Fibroblast of skin of right biceps (primary cell): ENCODE measurements at places on chromosomes 2 and 18.

DNA sequence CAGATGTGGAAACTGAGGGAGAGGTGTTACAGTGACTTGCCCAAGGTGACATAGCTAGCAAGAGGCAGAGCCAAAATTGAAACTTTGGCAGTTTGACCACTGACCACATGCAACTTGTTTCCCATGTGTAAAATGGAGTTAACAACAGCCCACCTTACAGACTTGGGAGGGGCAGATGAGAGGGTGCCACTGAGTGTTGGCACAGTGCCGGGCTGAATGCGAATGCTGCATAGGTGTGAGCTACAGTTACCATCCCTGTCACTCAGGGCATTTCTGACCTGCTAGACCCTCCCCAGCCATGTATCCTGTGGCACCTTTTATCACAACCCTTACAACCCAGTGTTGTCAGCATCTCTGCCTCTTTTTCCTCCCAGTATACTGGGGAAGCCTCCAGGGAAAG, 10.8 kb downstream of the SMARCAL1 start:
- DNase-seq: no peak

DNA sequence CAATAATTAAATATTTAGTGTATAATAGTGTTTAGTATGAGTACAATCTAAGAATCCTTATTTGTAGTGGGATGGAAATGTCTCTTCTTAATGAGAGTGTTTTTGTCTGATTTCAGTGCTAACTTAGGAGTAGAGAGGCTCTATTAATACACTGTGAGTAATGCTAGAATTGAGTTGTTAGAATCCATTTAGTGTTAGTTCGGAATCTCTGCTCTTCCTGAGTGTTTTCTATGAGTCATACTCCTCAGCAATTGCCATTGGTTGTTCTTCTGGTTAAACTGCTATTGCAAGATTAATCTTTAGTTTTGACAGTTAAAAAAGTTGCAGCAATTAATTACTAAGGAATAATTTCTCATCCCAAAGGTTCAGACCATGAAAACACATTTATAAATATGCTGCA, 828.6 kb upstream of the POU3F3 start:
- DNase-seq: peak; percentile 29

DNA sequence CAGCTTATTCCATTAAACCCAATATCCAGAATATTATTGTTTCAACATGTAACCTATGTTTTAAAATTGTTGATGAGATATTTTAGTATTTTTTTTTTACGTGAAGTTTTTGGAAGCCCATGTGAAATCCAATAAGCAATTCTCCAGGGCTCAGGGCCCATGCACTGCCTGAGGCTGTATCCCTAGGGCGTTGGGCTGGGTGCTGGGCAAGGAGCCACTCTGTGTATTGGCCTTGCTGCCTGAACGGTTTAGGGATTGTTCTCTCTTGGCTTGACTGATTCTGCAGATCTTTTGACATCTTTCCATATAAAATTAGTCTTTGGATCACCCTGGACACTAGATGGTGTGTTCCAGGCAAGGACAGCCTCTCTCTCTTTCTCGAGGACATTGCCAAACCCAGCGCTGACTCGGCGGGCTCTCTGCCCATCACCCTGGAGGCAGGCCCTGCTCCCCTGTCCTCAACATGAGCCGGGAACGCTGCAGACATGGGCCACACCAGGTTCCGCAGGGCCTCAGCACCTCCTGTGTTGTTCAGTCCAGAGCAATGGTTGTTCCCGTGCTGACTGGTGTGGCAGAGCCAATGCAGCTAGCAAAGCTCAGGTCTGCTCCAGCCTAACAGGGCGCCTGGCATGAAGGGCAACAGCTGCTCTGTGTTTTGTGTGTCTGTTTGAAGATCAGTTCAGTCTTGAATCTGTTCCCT, 163.0 kb downstream of the SEPTIN10 start:
- DNase-seq: no peak

DNA sequence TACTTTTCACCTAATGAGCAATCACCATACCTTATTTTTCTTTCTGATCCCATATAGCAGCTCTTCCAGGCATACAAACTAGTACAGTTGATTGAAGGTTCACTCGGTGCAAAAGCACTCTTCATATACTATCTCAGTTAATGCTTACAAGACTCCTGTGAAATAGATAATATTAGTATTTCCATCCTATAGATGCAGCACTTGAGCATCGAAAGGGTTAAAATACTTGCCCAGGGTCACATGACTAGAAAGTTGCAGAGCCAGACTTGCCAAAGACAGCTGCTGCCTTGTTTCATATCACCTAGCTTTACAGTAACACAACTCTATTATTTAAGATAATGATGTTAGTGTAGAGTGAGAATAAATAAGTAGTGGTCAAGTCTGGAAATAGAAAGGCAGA, 466.0 kb upstream of the TNP1 start:
- no peak for DNase-seq

- peak; percentile 15 for DNase-seq
Observed at GRCh38 chr2:148554459-148555247, 89.9 kb upstream of the EPC2 start.

GRCh38 chr2:176729706-176730569, 460.7 kb downstream of the MTX2 start:
- DNase-seq: peak; percentile 88

GRCh38 chr2:129801575-129801974, 177.9 kb upstream of the RAB6C start:
- peak; percentile 96 for DNase-seq

DNA sequence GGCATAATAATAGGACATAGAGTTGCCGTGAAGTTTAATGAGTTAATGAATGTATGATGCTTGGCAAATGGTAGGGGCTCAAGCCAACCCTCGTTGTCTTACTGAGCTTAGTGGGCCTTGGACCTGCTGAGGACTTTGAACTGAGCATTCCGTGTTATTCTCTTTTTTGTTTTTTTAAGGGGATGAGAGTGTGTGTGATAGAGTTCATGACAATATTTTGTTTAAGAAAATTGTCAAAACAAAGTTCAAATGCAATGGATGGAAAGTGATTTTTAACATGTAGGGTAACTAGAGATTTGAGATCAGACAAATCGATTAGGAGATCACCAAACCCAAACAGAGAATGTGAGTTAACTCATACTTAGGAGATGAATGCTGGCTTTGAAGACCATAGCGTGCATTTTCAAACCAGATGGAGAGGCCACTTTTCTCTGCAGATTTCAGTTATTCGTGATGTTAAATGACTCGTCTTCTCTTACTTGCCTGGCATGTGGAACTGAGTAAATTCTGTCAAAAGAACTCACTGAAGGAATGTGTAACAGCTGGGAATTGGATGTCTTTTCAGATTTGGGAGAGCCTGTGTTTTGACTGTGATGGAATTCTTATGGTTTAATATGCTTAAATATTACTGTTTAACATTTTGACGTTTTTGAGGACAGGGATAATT, 88.7 kb downstream of the NEDD4L start:
- DNase-seq: peak; percentile 7

DNA sequence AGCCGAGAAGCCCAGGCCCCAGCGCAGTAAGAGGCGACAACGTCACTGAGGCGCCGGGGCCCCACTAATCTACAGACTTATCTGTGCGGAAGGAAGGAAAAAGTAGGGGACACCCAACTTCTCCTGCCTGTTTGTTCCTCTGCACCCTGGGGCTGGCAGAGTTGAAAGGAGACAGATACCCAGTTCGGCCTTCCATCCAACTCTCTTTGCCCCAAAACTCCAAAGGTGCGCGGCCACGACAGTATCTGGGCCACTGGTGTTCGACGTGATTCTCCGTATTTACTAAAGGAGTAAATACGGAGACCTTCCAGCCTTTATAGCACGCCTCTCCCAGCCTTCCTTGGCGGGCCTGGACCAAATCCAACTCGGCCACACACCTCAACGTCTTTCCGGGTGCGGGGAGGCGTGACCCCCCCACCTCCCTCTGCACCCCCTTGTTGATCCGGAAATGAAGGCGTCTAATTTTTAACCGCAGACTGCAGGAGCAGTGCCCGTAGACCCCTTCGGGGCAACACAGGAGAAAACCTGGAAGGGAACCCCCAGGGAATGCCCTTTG, 1.6 kb downstream of the SMAD7 start:
- DNase-seq: peak; percentile 47

- DNase-seq: peak; percentile 61
Observed at GRCh38 chr2:221318376-221319130, 253.6 kb downstream of the EPHA4 start.

- no peak for DNase-seq
Observed at GRCh38 chr2:240204431-240205276, 64.2 kb upstream of the OTOS start.

DNA sequence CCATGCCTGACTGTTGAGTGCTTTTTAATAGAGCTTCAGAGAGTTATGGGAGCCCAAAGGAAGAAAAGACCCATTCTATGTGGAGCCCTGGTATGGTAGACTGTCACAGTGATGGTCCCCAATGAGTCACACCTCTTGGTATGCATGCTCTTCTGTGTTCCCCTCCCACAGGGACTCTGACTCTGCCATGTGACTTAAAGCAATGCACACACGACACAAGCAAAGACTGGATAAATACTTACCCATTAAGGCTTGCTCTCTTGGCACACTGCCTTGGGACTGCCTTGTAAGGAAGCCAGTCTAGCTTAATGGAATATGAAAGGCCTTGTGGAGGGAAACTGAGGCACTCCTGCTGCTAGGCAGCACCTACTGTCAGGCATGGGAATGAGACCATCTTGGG, 16.7 kb upstream of the DTNB start:
- DNase-seq: peak; percentile 72

- no peak for DNase-seq
Observed at GRCh38 chr2:6237039-6237660, 545.0 kb downstream of the SOX11 start.

GRCh38 chr18:12044591-12044990, 49.1 kb upstream of the ANKRD62 start:
- DNase-seq: peak; percentile 36

DNA sequence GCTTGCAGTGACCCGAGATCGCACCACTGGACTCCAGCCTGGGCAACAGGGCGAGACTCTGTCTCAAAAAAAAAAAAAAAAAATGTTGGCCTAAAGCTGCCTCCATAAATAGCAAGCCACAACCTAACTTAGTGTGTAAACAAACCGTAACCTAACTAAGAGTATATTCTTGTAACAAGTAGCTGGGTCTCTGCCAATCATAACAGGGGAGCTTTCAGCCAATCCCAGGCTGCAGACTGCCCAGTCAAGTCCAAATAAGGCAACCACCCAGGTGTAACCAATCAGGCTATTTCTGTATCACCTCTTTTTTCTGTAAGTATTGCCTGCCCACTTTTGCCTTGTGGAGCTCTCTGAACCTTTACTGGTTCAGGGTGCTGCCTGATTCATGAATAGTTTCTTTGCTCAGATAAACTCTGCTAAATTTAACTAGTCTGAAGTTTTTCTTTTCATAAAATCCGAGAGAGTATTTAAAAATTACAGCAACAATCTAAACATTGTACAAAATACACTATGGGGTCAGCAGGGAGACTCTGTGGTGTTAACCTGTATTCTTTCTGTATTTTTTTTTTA, 4.5 kb downstream of the PSTPIP2 start:
- peak; percentile 37 for DNase-seq

DNA sequence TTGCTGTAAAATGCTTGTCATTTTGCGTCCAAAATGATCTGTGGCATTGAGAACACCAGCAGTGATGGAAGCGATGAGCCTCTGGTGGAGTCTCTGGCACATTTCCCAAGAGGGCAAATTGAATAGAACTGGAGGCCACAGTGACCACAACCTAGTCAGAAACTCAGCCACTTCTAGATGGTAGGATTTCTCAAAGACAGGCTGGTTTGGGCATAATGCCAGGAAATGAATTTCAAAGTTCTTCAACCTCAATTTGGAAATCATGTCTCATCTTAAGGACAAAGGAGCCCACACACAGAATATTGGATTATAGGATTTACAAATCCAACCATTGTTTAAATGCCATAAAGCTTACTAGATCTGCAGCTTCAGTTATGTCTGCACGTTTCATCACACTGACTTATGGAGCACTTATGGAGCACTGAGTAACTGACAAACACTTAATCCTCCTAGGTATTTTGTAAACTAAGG, 132.1 kb downstream of the COL6A3 start:
- peak; percentile 99 for DNase-seq
